GM18507 (cell line): ENCODE measurements at places on chromosomes 3 and 15.

DNA sequence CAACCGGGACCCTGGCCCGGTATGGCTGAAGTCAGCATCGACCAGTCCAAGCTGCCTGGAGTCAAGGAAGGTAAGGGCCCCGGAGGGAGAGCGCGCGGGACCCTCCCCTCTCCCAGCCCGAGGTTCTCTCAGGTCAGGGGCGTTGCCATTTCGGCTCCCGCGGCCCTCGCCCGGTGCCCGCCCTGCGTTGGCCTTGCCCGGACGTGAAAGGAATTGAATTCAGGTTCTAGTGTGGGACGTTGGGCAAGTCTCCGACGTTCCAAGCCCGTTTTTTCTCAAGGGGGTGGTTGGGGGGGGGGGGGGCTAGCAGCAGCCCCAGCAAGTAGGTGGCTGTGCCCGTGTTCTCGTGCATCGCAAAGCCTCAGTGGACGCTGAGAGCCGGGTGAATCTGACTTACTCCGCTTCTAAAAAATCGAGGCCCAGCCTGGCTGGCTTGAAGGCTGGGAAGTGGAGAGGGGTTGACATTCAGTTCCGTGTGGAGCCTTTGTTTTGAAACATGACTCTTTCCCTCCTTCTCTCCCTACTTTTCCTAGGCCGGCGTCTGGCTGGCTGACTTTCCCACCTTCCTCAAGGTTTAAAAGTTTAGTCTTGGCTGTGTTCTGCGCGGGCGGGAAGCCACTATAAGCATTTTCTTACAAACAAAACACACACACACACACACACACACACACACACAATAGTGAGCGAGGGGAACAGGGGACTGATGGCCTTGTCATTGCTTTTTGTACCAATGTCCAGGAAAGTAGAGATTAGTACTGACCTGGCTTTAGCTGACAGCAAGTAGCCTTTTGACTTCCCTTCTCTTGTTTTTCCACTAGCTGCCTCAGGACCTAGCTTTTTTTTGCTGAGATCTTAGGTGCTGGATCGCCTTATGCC, at the start of gene UTS2B:
TSS of gene UTS2B (minus strand) at position 873 of the 876 bp plus-strand sequence. CDS start 48,337 bp downstream, outside the sequence.
- DNase-seq, result no peak

DNA sequence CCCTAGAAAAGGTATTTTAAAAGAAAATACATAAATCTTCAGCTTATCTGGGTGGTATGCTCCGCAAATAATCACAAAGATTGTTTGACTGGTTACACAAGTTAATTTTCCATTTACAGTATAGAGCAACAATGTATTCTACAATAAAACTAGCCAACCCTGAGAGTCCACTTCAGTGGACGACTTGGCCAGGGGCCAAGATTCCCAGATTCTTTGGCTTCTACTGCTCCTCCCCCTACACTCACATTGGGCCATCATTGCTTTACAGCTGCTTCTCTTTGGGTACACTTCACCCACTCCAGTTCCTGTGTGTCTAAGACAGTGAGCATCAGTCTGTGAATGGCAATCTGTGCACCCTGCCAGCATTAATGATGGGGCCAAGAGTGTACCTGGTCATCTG, 17.2 kb upstream of the PRICKLE2 start:
- no peak for DNase-seq

GRCh38 chr15:62606376-62607113, 436.0 kb upstream of the TPM1 start:
- DNase-seq, result no peak

GRCh38 chr15:94259863-94260262, 28.5 kb downstream of the MCTP2 start:
- DNase-seq, result no peak

GRCh38 chr15:42210696-42211095, 2.6 kb upstream of the VPS39 start:
- no peak for DNase-seq

- DNase-seq, result no peak
These were observed 83.7 kb downstream of the ETV5 start for GRCh38 chr3:186025161-186025560.

DNA sequence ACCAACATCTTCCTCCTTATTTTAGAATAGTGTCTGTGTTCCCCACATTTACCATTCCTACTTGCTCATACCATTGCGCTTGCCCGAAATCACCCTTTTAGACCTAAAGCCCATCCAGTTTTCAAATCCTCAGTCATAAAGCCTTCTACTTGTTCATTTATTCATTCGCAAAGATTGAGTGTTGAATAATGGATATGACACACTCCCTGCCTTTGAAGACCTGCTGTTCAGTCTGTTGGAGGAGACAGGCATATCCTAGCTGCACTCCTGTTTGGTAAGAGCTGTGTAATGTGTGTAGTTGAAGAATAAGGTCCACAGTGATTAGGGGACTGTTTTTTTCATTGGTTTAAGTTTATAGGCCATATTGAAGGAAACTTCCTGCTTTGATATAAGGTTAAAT, 1.7 kb downstream of the CNOT10 start:
- no peak for DNase-seq

DNA sequence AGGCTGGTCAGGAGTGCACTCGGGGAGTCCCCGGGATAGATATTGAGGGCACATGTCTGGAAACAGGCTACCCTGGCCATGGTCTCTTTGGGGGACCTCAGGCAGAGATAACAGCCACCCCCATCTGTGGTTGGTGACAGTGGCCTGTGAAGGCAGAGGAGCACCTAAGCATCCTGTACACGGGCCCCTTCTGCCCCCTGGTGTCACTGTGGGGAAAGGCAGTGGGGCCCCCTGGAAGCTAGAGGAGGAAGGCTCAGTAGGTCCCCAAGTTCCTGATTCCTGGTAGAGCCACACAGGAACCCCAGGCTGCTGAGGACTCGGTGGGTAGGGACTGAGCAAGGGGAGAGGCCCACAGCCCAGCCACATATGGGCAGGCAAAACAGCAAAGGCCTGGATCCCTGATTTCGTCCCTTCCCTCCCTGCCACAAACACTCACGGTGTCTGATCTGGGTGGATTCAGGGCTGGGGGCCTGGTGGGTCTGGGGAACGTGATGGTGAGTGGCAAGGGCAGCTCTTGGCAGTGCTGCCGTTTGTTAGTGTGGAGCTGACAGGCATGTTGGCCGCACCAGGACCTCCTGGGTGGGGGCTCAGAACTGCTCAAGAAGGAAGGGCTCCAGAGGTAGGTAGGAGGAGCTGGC, 14.1 kb upstream of the CXCR6 start:
- peak; percentile 78 for DNase-seq

- no peak for DNase-seq
These were observed 85.4 kb downstream of the RBPMS2 start for GRCh38 chr15:64690008-64690407.

DNA sequence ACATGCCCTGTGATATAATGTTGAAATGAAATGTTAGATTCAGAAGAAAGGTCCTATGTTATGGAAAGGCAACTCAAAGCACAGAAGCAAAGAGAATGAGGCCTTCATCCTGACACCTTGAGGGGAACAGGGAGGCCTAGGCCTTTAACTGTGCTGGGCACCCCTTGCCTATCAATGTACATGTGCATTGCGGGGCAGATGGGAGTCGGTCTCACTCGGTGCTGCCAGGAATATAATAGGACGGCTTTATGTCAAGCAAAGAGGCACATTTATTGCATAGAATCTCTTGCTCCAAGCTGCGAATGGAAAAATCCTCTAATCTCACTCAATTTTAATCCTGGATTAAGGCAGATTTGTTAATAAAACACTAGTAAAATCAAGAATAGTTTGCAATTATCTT, 301.0 kb upstream of the SOX14 start:
- DNase-seq, result no peak

DNA sequence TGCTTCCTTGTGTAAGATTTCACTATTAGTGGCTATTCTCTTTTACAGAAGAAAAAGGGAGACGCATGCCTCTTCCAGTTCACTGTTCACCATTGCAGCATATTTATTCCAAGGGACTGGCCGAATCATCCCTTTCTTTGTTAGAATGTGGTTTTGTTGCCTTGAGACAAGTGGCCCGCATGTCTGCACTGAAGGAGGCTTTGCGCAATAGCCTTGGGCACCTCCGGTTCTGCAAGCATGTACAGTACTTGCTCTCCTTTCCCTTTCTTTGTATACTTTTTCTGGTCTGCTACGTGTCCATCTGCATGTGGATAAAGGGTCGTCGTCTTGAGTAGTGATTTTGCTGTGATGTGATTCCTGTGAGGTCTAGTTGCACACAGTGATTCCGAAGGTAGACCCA, 43.0 kb downstream of the FLNB start:
- no peak for DNase-seq

DNA sequence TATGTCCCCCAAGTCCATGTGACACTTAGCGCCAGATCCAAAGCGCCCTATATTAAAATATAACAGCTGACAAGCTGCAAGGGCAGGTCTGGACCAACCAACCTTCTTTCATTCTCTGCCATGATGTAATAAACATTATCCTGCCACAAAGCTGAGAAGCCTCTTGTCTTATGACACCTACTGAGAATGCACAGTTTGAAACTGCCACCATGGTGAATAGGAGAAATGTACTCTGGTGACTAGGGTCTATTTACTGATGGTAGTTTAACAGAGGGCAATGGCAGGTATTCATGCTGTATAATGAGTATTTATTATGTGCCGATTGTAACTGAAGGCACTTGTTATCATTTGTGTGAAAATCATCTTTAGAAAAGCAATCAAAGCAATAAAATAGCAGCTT, 634.0 kb downstream of the OTOL1 start:
- no peak for DNase-seq

DNA sequence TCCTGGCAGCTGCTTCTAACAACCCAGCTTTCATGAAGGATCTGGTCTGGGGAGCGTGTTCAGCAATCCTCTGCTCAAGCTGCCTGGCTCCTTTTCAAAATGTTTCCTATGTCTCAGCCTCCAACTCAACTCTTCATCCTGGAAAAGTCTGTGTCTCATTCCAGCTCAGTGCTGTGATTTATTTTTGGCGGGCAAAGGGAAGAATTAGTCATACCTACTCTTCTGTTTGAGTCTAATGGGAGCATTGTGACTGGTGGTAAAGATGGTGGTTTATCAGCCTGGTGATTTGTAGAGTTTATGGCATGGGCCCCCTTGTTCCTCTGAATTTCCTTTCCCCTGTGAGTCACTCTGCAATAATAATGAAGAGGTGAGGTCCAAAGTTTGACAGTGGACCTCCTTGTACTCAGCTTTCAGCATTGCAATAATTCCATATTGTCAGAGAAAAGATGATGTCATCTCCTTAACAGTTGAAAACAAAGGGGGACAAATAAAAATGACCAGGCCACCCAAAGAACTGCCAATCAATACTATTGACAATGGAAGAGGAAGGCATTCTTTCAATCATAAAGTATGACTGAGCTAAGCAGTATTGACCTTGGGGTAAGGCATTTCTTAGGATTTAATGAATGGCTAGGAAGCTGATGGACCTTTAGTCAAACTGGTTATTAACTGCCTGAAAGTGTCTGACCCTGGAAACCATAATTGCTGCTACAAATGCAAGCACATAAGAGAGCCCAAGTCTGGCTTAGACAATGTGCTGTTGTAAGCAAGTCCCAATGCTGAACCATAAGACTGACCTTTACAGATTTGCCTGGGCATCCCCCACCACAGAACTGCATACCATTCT, 204.7 kb upstream of the MCTP2 start:
- DNase-seq, result no peak

DNA sequence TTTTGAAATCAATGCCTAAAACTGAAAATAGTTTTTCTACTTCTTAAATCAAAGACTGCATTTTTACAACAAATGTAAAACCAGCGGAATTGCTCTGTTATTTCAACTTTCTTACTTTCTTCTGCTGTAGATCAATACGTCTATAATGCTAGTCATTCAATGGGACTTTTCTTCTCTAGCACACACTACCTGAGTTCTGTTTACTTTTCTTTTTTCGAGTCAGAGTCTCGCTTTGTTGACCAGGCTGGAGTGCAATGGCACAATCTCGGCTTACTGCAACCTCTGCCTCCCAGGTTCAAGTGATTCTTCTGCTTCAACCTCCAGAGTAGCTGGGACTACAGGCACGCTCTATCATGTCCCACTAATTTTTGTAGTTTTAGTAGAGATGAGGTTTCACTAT, 40.7 kb upstream of the KIF23 start:
- DNase-seq, result no peak

GRCh38 chr3:150984066-150984465, 11.5 kb upstream of the CLRN1 start:
- DNase-seq, result no peak

DNA sequence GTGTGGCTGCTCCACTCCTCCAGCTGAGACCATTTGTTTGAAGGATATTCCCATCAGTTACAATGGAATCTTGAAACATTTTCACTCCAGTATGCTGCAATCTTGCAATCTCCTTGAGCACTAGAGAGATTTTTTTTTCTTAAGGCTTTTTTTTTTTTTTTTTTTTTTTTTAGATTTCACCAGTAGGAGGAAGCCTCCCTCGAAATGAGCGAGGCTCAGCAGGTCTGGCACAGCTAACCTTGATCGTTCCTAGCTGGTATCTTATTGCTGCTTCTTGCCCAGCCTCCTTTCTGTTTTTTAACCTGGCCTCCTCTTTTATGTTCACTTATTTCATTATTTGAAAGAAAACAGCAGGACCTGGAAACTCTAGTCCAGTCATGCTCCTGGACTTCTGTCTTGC, 48.1 kb downstream of the RAP2B start:
- DNase-seq, result no peak

GRCh38 chr3:20388971-20389370, 203.0 kb upstream of the SGO1 start:
- DNase-seq, result no peak

- DNase-seq, result no peak
These were observed 94.7 kb downstream of the STAG1 start for GRCh38 chr3:136657526-136657925.

GRCh38 chr15:81529481-81529880, 155.5 kb upstream of the TMC3 start:
- no peak for DNase-seq

DNA sequence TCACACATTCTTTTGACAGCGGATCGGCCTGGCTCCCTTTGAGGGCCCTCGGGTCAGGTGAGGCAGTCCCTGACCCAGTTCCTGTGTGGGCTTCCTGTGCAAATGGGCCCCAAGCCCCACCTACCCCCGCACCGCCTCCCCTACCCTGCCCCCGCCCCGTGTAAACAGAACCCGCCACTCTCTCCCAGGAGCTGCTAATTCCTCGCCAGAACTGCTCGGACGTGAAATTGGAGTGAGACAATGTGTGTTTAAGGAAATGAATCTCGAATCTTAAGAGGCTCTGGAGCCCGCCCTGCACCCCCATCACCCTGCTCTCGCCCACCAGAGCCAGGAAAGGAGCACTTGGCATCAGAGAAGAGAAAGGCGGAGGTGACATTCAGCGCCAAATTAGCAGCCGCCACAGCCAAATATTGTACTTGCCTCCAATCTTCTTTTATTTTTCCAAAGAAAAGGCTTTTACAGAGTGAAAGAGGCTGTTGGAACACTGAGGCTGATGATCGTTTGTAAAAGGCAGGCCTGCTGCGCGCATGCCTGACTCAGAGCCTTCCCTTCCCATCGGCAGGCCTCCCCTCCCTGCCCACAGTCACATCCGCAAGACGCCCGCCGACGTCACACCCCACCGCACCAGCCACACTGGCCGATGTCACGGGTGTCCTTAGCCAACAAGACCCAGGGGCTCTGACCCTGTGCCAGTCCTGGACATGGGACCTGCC, 53.1 kb downstream of the CACNA2D2 start:
- DNase-seq, result no peak

DNA sequence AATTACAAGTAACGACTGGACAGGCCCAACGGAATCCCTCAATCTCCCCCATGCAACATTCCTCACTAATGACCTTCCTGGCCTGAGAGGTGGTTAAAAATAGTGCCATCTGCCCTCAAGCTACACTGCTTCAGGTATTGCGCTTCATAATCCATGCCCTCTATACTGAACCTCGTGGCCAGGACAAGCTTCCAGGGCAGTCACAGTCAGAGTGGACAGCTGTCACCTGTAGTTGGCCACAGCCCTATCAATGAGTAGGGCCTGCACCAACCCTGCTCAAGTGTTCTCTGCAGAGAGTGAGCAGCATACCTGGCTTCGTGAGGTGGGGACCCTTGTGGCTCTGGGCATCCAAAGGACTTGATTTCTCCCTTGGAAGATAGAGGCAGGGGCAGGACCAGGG, 46.9 kb upstream of the SEMA4B start:
- DNase-seq, result no peak
